ENCODE measurements at places on chromosomes 4 and X.
A peak's percentile ranks its signal among the peaks of the same experiment; 100 is the strongest.

GRCh38 chrX:150771116-150771515 is 77.9 kb downstream of the MTMR1 start:
- no peak for ATAC-seq

DNA sequence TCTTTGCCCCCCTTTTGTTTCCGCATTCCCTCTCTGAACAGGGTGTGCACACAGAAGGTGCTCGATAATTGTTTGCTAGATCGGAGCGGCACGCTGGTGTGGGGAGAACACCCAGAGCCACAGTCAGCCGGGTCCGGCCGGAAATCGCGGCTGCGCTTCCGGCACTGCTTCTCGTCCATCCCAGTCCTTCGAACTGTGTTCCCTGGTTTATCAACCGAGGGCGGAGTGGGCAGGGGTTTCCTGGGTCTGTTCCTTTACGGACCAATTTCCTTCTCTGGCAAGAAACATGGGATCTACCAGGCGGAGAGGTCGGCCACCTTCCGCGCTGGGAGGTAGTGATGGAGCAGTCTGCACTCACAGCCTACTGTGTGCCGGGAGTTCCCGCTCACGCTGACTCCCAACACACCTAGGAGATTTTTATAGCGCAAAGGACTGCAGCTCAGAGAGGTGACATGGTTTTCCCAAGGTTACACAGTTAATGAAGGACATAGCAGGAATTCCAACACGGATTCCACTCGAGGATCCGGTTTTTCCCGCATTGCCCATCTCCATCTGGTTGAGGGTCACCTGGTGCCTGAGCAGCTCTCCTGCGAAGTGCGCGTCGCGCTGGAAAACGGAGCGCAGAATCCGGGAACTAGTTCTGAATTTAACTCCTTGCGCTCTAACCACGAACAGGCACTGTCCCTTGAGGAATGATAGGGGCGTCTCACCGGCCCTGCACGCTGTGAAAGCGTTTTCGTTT is 6.8 kb downstream of the MSX1 start:
- peak; percentile 20 for ATAC-seq

DNA sequence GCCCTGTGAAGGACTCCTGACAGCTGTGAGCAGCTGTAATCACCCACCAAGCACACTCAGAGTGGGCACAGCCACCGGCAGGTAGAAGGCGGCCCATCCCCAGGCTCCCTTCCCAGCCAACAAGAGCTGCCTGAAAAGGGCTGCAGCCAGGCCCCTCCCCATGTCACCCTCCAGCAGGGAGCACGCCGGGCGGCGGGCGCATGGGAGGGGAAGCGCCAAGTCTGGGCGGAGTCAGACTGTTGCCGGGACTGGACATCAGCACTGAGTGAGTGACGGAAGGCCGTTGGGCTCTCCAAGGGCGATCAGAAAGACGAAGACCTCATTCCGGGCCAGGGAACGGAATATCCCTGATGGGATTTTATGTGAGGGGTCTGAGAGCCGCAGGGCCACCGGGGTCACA is 82.1 kb downstream of the PPP2R2C start:
- ATAC-seq: no peak

DNA sequence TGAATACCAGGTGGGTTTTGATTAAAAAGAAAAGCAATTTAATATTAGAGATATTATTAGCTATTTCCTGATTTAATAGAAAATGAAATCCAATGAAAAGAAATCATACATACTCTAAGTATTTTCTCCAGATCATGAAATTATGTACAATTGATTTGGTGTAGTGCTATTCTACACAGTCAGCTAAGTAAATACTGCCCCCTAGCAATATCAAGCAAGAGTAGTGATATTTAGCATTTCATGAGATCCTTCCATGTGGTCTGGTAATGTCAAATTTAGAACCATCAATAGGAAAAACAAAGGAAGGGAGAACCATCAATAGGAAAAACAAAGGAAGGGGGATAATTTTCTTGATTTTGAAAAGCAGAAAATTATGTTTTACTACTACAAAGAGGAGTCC is 114.6 kb downstream of the TBCK start:
- ATAC-seq: peak; percentile 88

DNA sequence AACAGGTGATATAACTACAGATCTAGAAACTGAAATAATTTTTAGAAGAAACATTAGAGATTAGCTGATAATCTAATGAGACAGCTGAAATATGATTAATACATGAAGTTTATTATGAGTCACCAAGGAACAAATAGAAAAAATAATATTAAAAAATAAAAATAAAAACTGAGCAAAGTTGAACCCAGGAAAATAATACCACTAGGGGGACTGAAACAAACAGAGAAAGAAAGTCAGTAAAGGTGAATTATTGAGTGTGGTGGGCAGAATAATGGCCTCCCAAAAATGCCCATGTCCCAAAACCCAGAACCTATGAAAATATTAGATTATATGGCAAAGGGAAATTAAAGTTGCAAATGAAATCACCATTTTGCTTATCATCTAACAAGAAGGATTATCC is 820.7 kb upstream of the INTU start:
- ATAC-seq: no peak

GRCh38 chrX:117680286-117680685 is 436.3 kb downstream of the KLHL13 start:
- no peak for ATAC-seq

GRCh38 chrX:31542566-31542965 is 470.7 kb upstream of the FTHL17 start:
- no peak for ATAC-seq

- ATAC-seq: no peak
Measured at GRCh38 chr4:113273721-113274220, 224.3 kb downstream of the ANK2 start.

DNA sequence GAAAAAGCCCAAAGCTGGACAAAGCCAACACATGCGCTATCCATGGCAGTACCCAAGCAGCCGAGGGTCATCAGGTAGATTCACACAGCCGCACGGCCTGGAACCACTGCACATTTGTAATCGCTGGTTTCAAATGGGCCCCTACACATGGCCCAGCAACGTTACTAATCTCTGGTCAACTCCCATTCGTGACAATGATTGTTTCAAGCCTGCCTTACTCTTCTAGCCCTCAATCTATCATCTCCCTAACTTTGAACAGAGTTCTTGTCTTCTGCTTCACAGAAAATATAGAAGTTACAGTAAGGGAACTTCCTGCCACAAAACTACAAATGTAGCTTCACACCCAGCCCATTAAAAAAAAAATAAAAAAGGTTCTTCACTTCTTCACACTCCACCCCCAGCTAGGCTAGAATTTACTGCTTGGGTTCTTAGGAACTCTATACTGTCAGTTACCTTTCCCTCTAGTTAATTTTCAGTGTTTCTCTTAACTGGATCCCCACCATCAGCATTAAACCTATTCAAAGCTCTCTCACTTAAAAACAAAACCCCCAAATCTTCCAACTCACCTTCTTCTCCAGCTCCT is 24.2 kb downstream of the CASP3 start:
- no peak for ATAC-seq

- ATAC-seq: no peak
Measured at GRCh38 chrX:28591542-28591941, 4.3 kb downstream of the IL1RAPL1 start.

DNA sequence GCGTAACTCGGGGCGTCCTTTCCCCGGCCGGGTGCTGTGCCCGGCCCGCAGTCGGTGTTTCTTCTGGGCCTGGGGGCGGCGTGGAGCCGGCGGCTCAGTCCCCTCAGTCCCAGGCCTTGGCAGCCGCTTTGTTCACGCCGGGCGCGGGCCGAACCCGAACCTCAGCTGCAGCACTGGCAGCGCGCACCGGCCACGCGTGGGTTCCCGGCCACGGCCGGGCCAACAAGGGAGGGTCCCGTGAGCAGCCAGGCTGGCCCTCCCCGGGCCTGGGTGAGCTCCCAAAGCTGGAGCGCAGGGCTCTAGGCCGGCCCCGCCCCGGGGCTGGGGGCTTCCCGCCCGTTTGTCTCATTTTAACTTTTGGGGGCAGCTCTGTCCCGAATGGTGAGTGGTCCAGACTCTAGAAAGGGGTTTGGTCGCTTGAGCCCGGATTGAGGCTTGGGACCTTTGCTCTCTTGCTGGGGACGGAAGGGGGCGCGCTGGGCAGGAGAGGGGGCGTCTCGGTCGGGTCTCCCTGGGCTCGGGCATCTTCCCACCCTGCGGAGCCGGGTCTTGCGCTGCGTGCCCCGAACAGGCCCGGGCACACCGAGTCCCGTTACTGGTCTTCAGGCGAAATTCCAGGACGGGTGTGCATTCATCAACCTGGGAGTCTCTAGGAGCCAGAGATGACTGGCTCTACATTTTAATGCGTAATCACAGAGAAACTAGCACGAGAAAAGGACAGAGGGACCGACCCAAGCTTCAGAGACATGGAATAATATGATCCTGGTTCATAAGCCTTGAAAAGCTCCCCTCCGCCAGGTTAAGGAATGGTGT is 177.1 kb downstream of the CBR4 start:
- peak; percentile 52 for ATAC-seq

DNA sequence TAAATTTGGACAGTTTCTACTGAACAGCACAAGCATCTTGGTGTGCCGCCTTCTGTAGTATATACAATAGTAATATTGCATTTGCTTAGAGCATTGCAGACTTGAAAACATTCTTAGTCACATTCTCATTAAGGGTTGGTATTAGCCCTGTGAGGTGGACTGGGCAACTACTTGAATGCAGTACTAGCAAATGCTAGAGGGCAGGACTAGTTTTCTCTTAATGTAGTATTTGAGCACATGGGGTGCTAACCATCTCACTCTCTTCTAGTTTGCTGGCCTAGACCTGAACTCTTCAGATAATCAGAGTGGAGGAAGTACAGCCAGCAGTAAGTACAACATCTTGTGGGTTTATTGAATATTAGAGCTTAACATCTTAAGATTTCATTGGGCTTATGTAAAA is 3.2 kb downstream of the DDX3X start:
- no peak for ATAC-seq

GRCh38 chr4:64533159-64533558 is 123.9 kb upstream of the TECRL start:
- no peak for ATAC-seq
